ENCODE measurements at places on chromosomes 4 and X.

DNA sequence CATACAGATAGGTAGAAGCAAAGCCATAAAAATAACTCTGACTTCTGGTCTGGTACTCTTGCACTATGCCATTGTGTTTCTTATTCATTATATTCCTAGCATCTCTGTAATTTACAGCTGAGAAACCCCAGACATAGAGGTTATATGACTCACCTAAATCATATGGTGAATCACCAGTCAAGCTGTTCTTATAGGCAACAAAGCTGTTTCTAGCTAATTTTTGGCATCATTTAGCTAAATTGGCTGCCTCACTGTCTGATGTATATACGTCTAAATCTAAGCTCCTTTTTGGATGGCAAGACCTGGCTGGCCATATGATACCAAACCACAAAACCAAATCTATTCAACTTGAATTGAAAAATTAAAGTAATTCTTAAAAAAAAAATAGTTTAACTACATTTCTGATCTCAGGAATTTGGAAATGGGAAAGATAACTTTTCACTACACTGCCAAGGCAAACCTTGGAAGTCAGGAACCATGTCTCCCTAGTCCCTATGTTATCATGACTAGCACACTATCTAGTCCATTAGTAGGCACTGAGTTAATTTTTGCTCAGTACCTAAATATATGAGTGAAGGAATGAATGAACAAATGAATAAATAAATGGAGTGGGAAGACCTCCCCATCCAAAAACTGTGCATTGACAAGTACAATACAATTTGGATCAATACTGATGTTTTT lies 41.3 kb upstream of the STAG2 start:
- peak; percentile 80 for DNase-seq

DNA sequence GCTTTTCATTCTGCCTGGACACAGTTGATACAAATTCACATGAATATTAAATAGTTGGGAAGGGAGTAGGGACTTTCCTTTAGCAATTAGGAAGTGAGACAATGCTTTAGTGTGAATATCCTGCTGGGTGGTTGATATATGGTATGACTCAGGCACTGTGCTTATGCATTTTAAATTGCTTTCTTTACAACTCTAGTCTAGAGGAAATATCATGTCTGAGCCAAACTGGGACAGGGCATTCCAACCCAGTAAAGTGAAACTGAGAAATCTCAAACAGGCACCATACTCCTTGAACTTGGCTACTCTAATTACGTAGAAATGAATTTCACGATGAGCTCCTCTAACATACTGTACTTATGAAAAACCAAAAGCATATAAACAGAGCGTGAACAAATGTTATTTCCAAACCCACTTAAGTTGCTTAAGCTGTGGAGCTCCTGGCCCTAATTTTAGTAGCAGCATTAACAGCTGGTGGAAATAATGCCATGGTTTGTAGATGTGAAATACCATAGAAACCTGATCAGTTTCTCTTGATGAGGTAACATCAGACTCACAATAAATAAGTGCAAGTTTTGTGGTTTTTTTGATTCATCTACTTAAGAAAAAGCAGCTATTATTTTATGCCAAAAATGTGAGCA lies 242.9 kb upstream of the GK2 start:
- peak; percentile 65 for DNase-seq

- no peak for DNase-seq
These were observed 62.8 kb downstream of the SHISA3 start for GRCh38 chr4:42460043-42460442.

DNA sequence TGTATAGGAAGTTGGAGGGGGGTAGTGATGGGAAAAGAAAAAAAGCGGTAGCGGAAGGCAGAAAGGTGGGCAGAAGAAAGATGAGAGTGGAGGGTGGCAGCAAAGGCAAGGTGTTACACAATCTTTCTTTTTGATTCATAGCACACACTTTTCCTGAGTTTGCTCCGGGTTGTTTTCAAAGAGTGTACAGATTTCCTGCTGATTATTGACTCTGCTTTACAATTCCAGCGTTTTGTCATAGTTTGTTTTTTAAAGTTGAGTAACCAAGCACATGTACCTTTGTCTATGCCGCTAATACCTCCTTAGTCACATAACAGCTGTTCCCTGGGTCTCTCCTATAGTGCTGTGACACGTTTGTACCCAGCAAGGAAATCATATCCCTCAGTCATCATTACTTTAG lies 50.3 kb downstream of the AGA start:
- no peak for DNase-seq

- DNase-seq, result peak; percentile 85
These were observed 3.8 kb downstream of the TET2 start for GRCh38 chr4:105150503-105150902.

DNA sequence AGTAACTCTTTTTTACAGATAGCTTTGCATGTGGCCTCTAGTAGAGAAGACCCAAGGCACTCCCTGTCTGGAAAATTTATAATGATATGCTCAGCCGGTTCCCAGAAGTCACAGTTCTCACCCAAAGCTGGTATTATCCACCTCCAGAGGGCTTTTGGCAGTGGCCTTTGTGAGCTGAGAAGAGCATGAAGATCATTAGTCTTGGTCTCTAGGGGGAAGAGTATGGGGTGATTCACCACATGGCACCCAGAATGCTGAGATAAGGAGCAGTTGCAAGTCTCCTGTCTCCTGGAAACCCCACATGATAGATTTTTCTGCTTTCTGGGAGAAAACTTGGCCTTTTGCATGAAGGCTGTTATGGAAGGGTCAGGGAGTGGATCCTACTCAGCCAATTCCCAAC lies 75.4 kb upstream of the PRPS1 start:
- DNase-seq, result no peak

GRCh38 chrX:137563681-137564651 lies 2.0 kb upstream of the ZIC3 start:
- no peak for DNase-seq

Measured in astrocyte of the cerebellum (primary cell).